ENCODE measurements at places on chromosomes 5 and 9.
A peak's percentile ranks its signal among the peaks of the same experiment; 100 is the strongest.

DNA sequence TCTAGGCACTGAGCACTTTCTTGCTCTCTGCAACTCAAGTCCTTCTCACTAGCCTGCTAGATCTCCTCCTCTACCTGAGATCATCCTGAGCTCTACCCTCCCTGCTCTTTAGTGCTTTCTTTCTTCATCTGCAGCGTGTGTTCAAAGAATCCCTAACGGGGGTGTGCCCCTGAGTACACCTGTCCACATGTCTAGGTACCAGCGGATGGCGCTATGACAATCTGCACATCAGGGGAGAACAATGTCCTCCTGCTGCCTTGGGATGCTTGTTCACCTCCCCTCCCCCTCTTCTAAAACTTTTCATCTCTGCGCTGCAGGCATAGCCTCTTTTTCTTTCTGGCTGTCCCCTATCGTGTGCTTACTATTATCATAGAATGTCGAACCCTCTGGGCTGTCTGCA lies 42.7 kb downstream of the PTPN3 start:
- DNase-seq = no peak

DNA sequence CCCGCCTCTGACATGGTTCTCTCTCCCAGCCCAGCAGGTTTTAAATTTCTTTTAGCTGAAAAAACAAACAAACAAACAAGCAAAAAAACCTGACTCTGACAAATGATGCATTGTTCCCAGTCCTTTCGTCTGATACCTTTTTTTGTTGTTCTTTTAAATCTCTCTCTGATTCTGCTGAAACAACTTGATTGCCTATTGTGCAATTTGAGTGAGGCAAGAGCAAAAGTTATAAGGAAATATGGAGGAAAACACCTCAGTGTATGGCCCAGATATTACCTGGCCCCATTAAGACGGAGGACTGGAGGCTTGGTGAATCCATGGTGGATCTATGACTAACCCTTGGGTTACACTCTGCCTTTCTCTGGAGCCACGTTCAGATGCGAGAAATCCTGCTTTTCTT lies 164.0 kb downstream of the MELK start:
- no peak for DNase-seq

DNA sequence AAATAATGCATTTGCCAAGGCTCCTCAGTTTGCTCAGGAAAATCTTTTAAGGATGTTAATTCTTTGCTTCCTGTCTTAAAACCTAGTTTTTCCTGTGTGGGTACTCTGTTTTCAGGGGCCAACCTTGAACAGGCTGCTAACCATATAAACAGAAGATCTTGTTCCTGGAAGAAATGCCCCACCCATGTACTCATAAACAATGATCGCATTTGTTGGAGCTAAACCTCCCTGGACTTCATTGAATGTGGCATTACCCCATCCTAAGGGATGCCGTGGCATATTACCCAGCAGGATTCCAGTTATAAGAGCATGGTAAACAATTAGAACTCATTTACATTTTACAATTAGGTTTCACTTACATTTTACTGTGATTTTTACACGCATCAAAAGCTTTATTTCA lies 436.0 kb downstream of the ZNF608 start:
- no peak for DNase-seq

DNA sequence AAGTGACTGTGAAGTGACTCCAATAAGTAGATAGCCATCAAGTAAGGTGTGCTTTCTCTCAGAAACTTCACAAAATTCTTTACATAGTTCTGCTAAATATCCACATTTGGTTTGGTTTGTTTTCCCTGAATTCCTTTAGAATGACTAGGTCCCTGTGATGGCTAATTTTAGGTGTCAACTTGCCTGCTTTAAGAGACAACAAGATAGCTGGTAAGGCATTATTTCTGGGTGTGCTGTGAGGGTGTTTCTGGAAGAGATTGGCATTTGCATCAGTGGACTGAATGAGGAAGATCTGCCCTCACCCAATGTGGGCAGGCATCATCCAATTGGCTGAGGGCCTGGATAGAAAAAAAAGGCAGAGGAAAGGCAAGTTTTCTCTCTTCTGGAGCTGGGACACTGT lies 8.3 kb upstream of the PTBP3 start:
- DNase-seq = no peak

- no peak for DNase-seq
These were observed 77.1 kb upstream of the SUSD1 start for GRCh38 chr9:112252194-112252593.

GRCh38 chr5:40073927-40074326 lies 605.8 kb upstream of the PTGER4 start:
- no peak for DNase-seq

DNA sequence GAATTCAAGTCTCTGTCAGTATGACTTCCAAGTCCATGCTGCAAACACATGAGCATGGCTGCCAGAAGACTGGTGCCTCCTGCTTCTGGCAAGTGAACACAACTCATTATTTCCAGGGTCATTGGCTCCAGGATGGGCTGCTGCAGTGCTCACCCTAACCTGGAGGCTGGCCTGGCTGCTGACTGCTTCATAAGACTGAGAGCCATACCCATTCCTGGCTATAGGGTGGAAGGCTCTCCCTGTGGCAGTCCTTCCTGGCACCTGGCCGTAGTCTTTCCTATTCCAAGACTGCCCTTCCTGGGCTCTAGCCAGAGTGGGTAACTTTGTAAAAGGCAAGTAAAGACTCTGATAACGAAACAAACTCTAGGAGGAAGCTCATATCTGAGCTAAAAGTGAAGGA lies 51.2 kb downstream of the CXXC5 start:
- no peak for DNase-seq

DNA sequence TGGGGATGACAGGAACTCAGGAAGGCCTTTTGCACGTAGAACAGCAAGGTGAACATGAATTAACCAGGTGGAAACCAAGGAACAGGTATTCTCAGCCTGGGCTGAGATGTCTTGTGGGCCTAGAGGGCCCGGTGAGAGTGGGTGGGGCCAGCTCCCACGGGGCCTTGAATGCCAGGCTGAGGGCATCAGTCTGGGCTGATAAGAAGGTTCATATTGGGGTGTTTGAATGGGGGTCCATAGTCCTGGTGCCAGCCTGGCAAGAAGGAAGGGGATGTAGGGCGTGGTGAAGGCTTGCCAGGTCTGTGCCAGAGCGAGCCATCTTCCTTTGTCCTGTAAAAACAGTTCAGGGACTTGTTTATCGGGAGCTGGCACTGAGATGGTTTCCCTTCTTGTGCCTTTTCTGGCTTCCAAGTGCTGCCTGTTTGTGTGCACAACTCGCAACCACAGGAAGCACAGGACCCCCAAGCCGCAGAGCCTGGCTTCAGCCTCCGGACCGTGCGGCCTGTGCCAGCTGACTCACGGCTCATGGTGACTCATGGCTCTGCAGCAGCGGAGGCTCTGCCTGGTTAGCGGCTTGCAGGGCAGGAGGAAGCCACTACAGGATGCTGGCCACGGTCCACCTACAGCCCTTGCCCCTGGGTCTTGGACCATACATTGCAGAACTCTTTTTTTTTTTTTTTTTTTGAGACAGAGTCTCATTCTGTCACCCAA lies 2.4 kb downstream of the CARD19 start:
- DNase-seq = no peak

DNA sequence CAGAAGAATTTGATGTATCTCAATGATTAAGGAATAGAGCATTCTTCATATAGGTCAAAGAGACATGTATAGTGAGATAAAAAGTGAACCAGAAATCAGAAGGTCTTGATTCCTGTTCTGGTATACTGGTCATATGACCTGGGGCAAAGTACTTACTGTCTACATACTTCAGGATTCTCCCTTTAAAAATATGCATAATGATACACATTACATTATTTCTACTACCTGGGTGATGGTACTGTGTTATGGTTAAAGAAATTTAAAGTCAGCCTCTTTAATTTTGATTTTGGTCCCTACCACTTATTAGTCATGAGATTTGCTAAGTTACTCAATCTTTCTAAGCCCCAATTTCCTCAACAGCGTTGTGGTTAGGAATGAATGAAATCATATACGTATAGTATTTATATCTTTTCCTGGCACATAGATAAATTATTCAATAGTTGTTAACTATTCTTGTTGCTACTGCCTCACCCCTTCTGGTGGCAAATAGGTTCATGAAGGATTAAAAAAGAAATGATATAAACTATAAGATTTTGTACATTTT lies 984.1 kb downstream of the TLE4 start:
- no peak for DNase-seq

DNA sequence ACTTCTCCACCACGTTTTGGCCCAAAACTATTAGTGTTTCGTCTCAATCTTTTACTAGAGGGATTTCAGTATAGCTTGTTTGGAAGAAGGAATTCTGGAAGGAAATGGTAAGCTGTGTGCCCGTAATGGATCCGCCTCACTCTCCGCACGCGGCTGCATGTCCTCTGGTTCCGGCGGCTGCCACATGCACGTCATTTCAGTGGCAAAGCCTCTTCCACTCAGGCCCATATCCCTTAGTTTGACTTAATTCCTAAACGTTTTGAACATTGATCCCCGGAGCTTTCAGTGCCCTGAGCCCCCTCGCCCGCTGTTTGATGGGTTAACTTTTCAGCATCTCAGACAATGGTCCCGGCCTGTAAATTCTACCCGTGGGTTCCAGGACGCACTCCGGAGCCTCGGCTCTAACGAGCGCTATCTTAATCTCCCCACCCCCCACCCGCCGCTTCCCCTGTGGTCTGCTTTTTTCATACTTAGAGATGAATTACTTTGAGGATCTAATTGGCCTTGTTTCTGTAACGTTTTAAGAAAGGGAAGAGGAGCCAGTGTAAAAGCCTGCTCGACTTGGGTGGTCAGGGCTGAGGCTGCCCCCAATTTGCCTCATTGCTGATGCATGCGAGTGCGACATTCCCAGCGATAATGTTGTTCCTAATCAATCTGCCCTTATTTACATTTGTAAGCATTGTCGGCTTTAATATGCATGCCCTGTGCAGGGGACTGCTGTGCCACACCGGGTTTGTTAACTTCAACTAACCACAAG lies 4.6 kb downstream of the PTCH1 start:
- DNase-seq = peak; percentile 37

DNA sequence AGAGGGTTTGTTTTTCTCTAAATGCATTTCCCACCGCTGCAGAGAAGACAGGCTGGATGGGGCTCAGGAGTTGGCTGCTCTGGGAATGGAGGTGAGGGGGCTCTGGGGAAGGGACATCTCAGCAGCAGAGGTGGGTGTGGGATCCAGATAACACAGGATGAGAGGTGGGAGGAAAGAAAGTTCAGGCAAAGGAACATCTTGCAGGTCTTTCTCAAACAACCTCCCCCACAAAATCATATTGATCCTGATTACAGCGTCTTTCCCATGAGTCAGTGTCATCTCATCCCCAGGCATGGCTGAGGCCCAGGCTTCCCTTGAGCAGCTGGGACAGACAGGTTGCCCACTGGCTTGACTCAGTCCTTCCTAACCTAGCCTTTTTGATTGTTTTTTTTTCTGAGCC lies 11.3 kb upstream of the ACSL6 start:
- no peak for DNase-seq

DNA sequence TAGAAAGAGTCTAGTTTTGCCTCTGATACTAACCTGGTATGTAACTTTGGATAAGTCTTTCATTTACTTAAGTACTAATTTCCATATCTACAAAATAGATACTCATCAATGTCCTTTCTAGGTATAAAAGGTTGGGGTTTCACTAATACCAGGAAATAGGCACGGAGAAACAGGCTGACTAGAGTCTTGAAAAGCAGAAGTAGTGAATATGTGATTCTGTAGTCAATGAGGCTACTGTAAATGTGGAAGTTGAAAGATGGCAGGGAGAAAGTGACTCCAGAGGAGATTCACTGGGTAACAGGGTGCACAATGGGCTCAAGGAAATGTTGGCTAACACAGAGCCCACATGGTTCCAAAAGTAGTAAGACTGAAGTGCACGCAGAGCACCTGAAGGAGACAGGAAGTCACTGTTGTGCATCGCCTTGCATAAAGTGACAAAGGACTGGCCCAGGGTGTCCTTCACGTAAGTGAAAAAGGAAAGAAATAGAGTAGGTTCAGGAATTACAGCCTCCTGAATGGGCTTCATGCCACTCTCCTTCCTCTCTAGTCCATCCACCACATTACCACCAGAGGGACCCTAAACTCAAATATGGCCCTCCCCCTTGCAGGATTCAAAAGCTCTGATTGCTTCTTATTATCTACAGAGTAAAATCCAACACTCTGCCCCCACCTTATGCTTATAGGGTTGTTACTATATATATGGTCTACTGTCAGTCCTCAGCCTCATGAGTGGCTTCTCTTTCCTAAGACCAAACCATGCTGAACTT lies 288.0 kb upstream of the SMARCA2 start:
- DNase-seq = no peak
